Upper lobe of right lung (tissue), 1 donor: ENCODE measurements at places on chromosomes 4 and X.

DNA sequence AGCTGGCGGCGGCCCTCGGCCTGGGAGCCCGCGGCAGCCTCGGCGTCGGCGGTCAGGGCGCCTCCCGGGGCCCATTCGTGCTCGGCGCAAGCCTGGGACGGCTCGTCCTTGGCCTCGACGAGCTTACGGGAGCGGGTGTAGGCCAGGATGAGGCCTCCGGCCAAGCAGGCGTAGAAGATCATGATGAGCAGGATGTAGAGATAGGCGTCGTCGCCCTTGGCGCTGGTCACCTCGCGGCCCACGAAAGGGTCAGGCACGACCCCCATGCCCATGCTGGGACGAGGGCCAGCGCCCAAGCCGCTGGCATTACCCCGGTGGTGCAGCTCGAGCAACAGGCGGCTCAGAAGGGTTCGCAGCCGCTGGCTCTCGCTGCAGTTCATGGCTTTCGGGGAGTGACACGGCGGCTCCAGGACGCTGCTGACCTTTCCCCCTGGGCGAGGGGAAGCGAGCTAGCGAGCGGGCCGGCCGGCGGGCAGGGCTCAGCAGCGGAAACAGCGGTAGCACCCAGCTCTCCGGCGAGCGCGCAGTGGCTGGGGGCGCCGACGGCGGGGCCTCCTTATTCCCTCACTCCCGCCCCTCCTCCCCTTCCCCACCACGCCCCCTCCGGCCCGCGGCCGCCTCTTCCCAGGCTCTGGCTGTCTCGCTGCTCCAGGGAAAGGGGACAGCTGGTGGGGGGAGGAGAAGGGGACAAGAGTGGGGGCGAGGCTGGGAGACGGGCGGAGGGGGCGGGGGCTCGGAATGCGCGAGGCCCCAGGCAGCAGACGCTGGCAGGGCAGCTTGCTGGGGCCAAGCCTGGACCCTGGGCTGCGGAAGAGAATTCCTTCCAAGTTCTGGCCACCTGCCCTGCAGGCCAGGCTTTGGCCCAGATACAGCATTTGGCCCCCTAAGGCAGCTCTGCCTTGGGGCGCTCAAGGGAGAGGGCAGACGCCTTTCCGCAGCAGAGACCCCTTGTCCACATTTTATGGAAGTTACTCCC, at the start of gene KCNE5:
Gene KCNE5, minus strand, starts transcription at position 532 of the 976 bp plus-strand sequence. Its CDS starts 152 bp downstream, at position 380.
- DNase-seq, result no peak

GRCh38 chr4:151760002-151760401, 805 bp downstream of the GATB start:
- DNase-seq, result no peak

- DNase-seq, result no peak
Measured at GRCh38 chr4:76117536-76117935, 30.7 kb downstream of the NUP54 start.

DNA sequence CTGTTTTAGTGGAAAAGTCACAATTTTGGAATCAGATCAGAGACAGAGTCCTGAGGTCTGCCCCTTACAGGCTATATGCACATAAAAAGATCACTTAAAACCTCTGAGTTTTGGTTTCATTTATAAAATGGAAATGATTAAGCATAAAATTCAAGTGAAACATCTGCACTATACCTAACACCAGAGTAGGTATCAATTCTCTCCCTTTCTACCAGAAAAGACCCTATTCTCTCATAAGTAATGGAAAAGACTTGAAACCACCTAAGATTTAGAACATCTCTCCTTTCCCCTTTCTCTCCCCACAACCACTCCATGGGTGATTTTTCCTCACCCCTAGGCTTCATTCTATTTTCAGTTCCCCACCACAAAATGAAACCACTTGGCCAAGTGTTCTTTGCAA, 907 bp downstream of the LHFPL1 start:
- no peak for DNase-seq

DNA sequence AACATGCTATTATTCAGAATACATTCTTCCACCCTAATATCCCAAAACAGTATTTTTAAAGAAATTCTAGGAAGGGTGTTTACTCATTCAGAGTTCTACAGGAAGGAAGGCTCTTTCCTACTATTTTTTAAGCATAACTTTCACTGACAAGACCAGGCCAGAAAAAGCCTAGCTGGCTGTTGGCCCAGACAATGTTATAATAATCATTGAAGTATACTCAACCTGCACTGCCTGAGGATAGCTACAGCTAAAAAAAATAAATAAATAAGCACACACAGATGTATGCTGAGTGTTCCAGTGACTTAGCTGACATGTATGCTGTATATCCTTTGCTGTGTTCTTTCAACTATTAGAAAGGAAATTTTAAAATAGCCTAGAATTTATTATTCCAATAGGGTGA, 145.8 kb upstream of the SPRY1 start:
- no peak for DNase-seq

DNA sequence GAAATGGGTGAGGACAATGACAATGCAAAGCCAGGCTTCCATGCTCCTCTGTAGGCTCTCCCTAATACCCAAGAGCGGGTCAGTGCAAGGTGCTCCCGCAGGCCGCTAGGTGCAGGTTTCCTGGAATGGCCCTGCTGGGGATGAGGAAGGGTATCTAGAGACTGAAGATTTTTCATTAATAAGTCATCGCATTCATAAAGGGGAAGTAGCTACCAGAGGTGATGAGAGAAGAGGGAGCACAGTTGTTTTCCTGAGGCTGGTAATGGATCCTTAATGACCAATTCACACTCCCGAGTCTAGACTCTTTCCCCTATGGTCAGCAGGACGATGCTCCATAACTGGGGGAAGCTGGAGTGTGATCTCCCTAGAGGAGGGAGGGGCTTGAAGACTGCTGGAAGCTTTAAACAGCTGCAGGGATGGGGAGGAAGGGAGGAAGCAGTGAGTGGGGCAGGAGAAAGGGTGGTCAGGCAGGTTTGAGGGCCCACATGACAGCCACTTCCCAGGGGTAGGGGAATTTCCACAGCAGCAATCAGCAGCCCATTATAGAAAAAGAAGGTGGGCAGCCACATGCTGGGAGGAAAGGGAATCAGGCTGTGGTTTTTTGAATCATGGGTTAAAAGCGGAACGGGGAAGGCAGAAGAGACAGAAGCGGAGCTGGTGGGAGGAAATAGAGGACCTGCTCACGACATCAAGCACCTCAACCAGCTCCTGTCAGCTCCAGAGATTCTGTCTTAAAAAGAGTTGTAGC, 10.2 kb upstream of the ATP6AP2 start:
- no peak for DNase-seq

DNA sequence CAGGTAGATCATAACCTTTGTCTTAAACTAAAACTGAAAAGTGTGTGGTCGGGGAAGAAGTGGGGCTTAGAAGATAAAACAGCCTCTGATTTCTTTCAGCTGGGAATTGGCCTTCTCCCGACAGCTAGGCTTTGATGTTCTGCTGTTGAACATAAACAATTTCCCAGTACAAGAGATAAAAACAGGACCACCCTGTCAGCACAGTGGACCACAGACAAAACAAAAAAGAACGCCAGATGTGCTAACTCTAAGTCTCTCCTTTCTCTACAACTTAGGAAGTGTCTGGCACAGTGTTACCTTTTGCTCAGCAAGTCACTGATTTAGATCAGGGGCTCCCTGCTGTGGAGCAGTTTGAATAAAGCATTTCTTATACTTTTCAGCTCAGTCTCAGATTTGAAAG, 87.5 kb upstream of the UXT start:
- DNase-seq, result no peak

- DNase-seq, result no peak
Measured at GRCh38 chr4:78332976-78333375, 218.6 kb upstream of the ANXA3 start.

- no peak for DNase-seq
Measured at GRCh38 chr4:123986268-123986798, 589.7 kb downstream of the SPRY1 start.

DNA sequence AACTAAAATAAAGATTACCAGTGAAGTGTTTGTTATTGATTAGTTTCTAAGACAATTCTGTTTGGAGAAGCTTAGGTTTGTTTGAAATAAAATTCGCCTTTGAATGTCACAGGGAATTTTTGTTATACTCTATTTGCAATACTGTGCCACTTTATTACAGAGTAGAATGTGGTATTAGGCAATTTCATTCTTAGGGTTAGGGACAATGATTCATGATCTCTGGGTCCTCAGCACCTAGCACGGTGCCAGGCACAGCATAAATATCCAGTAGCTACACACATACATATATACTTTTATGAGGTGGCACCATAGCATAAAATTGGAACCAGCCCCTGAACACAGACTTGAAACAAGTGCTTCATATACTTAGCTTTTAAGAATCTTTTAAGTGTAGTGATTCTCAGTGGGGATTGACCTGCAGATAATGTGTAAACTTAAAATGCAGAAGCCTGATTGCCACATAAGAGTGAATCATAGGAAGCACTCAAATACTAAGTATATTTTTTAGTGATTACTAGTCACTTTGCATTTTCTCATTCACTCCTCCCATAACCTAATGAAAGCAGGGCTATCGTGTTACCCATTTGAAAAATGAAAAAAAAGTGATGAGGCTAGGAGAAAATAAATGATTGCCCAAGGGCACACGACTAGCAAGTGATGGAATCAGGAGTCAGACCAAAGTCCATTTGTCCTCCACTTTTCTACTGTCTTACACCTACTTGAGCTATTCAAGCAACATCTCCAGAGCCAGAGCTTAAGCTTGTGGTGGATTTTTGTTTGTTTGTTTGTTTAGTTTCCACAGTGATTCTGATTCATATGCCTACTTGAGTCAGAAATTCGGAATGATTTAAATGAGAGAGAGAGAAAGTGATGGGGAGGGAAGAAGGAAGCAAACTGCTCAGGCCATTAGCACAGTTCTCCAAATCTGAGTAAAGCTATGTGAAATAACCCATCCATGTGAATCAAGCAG, 366.0 kb upstream of the FGF13 start:
- no peak for DNase-seq

GRCh38 chrX:47687263-47687662, 28.3 kb upstream of the UXT start:
- no peak for DNase-seq

DNA sequence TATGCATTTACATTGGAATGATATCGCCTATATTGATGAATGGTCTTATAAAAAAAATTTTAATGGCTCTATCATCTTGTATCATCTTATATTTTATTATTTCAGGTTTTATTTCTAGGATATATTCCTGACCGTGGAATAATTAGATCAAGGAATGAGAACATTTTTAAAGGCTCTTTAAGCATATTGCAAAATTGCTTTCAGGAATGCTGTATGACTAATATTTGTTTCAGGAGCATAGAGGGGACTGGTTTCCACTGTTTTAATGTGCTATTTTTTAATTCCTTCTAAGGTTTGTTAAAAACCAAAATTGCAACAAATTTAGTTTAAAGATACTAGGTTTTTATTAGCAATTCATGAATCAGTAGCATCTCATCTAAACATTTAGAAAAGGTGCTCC, 120.2 kb downstream of the BMPR1B start:
- DNase-seq, result no peak
